Fibroblast of the aortic adventitia (primary cell): ENCODE measurements at places on chromosomes 13 and 19.

DNA sequence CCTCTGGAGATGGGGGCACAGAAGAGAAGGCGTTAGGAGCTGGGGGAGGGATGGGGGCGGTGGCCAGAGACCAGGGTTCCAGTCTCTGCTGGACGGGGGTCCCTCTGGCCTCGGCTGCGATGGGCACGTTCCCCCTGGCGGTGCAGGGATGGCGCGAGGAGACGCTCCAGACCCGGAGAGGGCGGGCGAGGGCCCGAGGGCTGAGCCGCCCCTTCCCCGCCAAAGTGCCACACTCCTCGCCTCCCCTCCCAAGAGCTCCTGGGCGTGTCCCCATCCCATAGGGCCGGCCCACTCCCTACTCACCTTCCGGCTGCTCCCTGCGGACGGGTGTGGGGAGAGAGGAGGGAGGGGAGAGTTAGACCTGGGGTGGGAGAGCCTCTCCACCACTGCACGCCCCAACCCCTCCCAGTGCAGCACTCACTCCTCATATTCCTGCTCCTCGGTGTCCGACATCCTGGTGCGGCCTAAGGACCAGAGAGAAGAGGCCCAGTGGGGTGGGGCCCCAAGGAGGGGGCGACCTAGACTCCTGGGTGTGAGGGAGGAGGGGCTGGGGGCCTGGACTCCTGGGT, 2.2 kb downstream of the TNNT1 start:
- no peak for DNase-seq

GRCh38 chr13:36706755-36707154, 32.9 kb downstream of the SERTM1 start:
- DNase-seq = peak; percentile 92

DNA sequence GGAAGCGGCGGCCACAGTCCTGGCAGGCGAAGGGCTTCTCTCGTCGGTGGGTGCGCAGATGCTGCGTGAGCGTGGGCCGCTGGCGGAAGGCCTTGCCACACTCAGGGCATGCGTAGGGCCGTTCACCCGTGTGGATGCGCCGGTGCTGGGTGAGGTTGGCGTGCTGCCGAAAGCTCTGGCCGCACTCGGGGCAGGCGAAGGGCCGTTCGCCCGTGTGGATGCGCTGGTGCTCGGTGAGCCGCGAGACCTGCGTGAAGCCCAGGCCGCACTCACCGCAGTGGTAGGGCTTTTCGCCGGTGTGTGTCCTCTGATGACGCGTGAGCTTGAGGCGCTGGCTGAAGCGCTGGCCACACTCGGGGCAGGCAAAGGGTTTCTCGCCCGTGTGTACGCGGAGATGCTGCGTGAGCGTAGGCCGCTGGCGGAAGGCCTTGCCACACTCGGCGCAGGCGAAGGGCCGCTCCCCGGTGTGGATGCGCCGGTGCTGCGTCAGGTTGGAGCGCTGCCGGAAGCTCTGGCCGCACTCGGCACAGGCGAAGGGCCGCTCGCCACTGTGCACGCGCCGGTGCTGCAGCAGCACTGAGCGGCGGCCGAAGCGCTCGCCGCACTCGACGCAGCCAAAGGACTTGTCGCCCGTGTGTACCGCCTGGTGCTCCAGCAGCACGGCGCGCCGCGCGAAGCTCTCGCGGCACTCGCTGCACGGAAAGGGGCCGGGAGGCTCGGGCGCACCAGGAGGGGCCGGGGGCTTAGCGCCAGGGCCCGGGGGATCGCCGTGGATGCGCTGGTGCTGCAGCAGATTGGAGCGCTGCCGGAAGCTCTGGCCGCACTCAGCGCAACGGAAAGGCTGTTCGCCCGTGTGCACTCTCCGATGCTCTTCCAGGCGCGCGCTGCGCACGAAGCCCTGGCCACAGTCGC, 4.0 kb upstream of the UBE2M start:
- DNase-seq = peak; percentile 41

DNA sequence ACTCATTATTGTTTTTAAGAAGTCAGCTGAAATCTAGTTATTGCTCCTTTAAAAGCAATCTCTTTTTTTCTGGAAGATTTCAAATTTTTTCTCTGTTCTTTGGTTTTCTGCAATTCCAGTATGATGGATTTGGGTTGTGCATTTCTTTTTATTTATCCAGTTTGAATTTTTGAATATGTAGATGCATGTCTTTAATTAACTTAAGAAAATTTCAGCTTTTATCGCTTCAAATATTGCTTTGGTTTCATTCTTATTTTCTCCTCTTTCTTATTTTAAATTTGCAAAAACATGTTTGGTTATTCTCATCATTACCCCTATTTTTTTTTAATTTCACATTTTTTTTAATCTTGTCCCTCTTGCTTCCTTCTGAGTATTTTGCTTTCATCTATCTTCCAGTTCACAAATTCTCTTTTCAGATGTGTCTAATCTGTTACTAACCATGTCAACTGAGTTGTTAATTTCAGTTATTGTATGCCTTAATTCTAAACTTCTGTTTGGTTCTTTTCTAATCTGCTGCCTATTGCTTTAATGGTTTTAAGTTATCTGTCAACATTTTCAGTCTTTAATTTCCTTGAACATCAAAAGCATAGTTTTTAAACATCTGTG, 56.8 kb downstream of the RAP2A start:
- no peak for DNase-seq

GRCh38 chr19:15464394-15465385, at the start of gene RASAL3:
Gene RASAL3, minus strand, starts transcription at chr19:15464544. Its CDS starts 186 bp downstream, at chr19:15464358.
- DNase-seq = peak; percentile 43
